ENCODE measurements at places on chromosomes 3 and 15.

DNA sequence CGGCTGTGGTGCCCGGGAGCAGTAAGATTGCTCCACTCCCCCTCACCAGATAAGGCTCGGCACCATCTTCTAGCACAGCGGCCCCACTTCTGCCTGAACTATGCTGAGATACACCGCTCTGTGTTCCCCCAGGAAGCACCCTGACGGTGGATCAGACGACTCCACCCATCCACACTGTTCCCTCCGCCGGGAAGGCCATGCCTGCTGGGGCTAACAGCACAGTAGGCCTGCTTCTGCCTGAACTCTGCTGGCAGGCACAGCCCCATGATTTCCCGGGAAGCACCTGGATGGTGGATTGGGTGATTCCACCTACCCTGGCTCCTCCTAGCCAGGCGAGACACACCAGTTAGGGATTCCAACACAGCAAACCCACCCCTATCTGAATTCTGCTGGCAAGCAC lies 36.3 kb upstream of the PPM1L start:
- DNase-seq: no peak

GRCh38 chr3:49704629-49705028 lies 14.9 kb downstream of the AMIGO3 start:
- no peak for DNase-seq

GRCh38 chr15:39511000-39511915 lies 69.6 kb upstream of the THBS1 start:
- DNase-seq: no peak

DNA sequence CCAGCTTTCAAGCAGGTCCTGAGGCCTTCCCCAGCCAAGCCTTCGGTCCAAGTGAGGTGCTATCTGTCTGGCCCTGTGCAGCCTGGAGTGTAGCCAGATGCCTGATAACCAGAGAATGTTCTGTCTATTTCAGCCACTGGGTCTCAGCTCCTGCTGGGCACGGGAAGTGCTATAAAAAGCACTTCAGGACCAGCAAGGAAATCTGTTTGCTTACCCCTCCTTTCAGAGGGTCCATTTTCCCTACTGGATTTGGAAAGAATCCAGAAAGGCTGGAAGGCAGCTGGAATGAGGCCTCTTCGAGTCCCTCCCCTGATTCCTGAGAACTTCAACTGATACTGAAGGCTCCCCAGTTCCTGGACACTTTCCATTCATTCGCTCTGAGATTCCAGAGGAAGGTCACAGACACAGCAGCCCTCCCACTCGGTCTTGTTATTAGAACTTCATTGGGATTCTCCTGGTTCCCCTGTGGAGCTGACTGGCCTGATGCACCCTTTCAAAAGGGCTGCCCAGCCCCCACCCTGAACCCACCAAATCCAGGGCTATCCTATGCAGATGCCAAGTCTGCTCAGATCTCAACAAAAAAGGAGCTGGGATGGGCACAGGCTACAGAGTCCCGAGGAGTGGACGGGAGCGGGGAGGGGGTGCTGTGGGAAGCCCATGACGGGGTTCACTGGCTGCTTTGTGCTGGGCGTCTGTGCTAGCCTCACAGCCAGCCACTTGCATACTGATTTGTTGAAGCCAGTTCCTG lies 70.4 kb downstream of the UMPS start:
- no peak for DNase-seq

GRCh38 chr3:152089528-152089927 lies 179.2 kb upstream of the MBNL1 start:
- DNase-seq: no peak

- peak; percentile 45 for DNase-seq
Measured at GRCh38 chr3:71681224-71681668, 44.0 kb downstream of the EIF4E3 start.

- DNase-seq: no peak
Measured at GRCh38 chr3:72855001-72855400, 6.8 kb upstream of the SHQ1 start.

- DNase-seq: no peak
Measured at GRCh38 chr15:58043192-58043903, 22.2 kb downstream of the ALDH1A2 start.

DNA sequence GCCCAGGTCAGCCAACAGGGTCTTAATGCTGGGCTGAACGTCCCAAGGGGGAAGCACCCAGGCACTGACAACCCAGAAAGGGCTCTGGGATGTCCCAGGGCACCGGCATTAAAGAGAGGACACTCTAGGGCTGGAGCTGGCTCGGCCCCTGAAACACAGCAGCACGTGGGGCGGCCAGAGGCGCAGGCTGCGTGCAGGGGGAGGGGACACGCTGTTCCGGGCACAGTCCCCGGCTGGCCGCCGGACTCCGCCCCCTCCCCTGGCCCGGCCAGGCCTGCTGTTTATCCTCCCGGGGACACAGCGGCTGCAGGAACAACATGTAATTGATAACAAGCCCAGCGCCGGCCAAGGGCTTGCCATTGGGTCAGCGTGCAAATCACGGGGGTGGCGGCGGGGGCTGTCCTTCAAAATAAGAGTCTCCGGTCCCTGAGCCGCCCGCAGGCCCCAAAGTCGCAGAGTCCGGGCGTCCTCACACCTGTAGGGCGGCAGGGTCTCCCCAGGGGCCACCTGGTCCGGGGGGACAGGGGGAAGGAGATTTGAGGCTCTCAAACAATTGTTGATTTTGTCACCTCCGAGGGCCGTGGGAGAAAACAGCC lies 1.3 kb downstream of the KLF15 start:
- DNase-seq: peak; percentile 95

- no peak for DNase-seq
Measured at GRCh38 chr15:95485367-95485766, 845.1 kb upstream of the NR2F2 start.

- DNase-seq: no peak
Measured at GRCh38 chr3:73411545-73411944, 213.2 kb downstream of the PDZRN3 start.

DNA sequence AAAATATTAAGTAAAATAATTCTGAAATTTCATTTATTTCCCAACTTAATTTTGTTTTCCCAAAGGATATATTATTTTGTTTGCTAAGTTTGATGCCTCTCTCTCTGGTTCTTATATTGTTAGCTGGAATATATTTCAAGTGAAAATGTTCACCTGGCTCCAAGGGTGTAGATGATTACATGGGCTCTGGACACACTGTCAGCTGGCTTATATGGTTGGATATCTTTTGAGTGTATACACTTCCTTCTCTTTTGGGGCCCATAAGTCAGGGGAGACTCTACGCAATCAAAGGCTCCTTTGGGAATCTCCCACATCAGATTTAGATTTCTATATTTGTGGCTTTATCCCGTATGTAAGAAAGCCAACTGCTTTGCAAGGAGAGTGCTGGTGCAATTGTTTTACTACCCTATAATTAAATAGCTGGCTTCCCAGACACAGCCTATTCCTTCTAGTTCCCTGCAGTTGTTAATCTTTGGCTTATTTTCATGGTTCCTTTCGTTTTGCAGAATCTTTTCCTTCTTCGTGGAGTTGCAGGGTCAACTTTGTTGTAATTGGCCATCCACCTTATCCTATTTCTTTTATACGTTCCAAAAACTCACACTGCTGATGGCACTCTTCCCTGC lies 225.7 kb downstream of the DPH6 start:
- no peak for DNase-seq

DNA sequence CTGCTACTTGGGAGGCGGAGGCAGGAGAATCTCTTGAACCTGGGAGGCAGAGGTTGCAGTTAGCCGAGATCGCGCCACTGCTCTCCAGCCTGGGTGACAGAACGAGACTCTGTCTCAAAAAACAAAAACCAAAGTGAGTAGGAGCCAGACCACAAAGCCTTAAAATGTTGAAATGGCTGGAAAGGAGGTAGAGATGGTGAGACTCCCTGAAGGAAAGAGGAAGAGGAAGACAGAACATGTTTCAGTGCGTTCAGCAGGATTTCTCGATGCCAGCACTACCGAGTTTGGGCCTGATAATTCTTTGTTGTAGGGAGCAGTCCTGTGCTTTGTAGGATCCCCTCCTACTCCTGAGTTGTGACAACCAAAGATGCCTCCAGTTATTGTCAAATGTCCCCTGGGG lies 189.9 kb downstream of the AKAP13 start:
- DNase-seq: no peak

GRCh38 chr3:134249296-134249841 lies 1.3 kb downstream of the RYK start:
- DNase-seq: no peak

DNA sequence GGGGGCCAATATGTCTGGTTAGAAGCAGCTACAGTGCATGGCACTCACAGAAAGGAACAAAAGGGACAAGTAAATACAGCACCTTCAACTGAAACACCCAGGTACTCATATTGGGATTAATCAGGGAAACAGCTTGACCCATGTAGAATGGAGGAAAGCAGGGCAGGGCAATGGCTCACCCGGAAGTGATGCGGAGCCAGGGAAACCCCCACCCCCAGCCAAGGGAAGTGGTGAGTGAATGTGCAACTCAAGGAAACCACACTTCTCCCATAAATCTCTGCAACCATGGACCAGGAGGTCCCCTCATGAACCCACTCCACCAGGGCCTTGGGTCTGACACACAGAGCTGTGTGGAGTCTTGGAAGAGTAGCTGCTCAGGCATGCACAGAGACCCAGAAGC lies 117.1 kb downstream of the MTHFS start:
- no peak for DNase-seq

- DNase-seq: no peak
Measured at GRCh38 chr3:42749025-42749752, 23.9 kb downstream of the CCDC13 start.

DNA sequence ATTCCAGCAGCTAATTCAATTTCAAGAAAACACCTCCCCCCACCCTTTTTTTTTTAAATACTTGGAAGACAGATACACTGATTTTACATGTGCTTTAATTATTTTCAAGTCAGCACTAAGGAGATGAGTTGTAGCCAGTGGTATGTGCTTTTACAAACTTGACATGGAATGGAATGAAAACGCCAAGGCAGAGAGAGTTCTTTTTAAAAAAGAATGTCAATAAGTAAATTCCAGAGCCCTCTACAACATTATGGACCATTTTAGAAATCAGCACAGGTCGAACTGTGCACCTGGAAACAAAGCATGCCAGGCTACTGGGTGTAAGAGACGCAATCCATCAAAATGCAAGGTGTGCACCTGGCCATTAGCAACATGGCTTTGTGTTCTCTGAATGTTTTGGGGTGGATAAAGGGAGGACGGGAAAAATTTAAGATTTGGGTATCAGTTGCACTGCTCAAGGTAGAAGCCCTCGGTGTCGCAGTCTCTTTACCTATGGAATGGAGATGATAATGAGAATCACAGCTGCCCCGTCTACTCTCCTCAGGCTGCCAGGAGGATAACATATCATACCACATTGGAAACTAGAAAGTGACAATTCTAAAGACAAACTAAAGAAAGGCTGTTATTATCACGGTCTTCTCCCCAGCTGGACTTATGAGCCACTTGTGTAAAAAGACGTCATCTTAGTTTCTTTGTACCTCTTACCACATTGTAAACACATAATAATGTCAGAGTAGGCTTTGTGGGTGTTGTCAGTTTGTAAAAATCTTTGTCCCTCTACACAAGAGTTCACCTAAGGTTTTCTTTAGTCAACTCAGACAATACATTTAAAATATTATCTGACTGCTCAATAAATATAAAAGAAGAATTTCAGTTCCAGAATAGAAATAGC lies 107.4 kb upstream of the PRICKLE2 start:
- no peak for DNase-seq

GRCh38 chr3:109337393-109337792 lies at the start of gene DPPA4:
DPPA4 (minus strand) TSS chr3:109337546; CDS start chr3:109337517, 29 bp downstream.
- DNase-seq: no peak

- DNase-seq: no peak
Measured at GRCh38 chr3:130488769-130489450, 28.1 kb upstream of the COL6A6 start.

DNA sequence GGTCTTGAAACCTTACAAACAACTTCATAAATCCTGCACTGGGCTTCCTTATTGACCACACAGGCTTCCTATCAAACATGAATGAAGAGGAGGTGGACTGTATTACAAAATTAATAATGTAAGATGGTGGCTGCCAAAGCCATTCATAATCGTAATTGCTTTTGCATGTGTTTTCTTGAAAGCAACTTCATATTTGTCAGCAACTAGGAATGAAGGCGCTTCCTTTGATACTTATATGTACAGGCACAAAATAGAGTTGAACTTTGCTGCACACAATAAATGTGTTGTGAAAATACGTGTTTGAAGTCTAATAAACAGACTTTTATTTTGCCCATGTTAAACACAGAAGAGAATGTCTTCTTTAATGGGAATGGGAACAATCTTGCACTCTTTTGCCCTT lies 72.1 kb upstream of the OXTR start:
- no peak for DNase-seq

DNA sequence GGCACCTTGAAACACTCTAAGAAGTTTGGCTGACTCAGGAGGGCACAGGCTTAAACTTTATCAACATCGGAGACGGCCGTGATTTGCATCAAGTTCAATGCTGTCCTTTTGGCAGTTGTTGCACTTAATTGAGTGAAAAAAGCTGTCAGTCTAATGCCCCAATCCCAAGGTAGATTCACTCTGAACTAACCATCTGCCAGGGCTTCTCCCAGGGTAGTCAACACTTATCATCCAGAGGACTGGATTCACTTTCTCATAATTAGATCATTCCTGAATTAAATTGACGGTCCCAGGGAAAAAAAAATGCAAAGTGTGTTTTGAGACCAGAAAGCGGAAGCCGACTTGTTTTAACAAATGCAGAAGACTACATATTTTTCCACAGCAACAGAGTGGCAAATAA lies 28.5 kb downstream of the RORA start:
- no peak for DNase-seq

DNA sequence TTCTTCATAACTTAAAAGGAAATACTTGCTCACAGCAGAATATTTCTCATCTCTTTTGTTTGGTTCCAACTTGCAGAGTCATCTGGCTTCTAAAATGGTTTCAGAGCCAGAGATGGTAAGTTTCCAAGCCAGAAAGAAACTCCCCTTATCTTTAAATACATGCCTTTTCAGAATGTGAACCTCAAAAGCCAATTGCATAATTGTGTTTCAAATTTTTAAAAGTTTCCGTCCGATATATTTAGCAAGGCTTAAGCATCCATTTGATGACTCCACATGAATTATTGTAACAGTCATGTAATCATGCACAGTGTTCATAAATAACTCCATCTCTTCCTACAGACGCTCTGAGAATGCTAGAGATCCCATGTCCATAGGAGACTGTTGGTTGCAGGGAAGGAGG lies 40.6 kb upstream of the C3orf80 start:
- no peak for DNase-seq

DNA sequence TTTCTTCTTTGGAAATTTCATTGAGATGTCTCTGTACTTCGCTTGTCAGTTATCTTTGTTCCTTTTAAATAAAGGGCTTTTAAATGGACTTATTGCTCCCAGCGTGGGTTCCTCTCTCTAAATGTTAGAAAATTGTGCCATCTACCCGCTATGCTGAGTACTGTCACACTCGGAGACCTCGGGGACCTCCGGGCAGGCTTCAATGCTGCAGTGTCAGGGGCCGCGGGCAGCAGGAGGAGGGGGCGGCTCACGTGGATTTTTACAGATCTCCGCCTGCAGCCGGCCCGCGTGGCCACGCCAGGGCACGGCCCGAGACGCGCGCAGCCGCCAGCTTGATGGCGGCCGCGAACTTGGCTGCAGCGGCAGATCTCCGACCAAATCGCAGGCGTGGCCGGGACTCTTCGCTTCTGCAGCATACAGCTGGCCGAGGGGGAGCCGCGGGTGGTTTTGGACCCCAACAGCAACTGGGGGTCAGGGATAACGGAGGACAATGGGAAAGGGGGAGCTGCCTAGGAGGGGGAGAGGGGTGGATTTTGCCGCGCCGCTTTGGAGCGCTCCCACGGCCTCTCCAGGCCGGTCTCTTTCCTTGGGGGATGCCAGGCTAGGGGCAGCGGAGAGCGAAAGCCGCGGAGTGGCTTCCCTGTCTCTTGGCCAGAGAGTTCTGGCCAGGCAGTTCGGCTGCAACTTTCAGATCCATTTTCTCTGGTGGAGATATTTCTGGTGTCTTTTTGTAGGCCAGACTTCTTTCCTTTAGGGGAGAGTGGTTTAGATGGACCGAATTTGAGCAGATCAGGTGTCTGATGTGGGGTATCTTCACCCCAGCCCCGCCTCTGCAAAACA lies 15.3 kb downstream of the NR2F2 start:
- peak; percentile 8 for DNase-seq
